ENCODE measurements at places on chromosomes 3 and 15. TPM values are rescaled to one million over a fixed set of nuclear protein-coding genes. Genes with fewer than 3 reads are reported as not detected.

The MYZAP gene
- polyA plus RNA-seq = 17.5 TPM

The LRTM1 gene
- polyA plus RNA-seq = 0.25 TPM

The SKIC8 gene
- 65.9 TPM for polyA plus RNA-seq

The ZNF80 gene
- 0.03 TPM for polyA plus RNA-seq

The MAGEL2 gene
- 2.0 TPM for polyA plus RNA-seq

The FGF12 gene
- polyA plus RNA-seq = 2.1 TPM

The UTS2B gene
- polyA plus RNA-seq = 0.24 TPM

The CLDN11 gene
- 5.0 TPM for polyA plus RNA-seq

The SEC22C gene
- polyA plus RNA-seq = 49.2 TPM

The MESP1 gene
- 1.0 TPM for polyA plus RNA-seq

DNA sequence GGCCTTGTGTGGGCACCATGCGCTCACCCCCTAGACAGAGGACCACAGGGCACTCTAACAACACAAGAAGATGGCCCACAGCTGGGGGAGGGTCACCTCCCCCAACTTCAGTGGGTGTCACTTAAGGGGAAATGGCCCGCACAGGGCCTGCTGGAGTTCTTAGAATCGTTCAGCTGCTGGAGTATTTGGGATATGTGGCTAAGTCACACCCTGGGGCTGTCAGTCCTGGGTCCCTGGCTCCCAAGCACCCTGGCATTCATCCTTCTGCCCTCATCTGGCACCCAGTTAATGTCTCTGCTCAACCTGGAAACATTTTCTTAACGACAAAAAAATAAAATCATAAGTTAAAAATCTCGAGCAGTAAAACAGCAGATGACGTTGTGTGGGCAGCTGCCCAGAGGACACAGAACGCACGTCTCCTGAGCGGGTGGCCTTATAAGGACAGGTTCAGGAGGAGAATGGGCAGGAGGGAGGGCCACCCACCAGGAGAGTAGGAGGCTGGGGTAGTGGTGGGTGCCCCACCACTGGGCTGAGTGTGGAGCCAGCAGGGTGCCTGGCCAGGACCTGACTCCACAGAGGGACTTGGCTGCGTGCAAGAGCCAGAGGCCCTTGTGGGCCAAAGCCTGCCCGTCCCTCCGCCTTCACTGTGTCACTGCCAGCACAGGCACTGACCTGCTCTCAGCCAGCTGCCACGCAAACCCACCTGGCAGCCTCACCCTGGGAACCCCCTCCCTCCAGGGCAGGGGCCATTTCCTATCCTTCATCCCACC is 11.5 kb downstream of the KBTBD13 start:
- DNase-seq = no peak

GRCh38 chr3:35670408-35670965 is 31.2 kb downstream of the ARPP21 start:
- no peak for DNase-seq

DNA sequence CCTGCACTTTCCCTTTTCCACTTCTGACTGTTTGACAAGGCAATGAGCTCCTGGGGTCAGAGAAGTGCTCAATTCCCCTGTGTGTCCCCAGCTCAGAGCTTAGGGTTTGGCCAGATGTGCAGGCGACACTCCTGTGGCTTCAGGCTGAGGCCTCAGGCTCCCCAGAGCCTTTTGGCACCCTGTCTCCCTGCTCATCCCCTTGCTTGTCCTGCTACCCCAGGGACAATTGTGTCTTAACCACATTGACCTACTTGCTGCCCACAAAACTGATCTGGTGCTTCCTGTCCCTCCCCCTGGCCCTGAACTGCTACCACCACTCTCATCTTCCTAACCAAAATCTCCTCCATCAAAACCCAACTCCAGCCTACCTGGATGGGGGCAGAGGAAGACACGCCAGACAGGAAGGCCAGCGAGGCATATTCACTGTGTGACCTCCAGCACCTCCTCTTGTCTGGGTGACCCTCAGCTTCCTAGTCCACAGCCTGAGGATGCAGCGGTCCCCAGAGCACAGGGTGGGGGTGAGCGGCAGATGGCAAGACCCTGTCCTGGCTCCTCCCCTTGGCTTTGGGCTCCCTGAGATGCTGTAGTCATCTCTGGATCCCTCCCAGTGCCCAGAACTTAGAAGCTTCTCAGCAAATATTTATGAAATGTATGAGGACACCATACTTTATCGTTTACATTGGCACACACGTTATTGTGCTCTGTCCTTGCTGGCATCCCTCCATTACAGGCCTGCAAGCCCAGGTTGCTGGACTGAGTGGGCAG is 98.9 kb upstream of the SLC6A6 start:
- DNase-seq = no peak

DNA sequence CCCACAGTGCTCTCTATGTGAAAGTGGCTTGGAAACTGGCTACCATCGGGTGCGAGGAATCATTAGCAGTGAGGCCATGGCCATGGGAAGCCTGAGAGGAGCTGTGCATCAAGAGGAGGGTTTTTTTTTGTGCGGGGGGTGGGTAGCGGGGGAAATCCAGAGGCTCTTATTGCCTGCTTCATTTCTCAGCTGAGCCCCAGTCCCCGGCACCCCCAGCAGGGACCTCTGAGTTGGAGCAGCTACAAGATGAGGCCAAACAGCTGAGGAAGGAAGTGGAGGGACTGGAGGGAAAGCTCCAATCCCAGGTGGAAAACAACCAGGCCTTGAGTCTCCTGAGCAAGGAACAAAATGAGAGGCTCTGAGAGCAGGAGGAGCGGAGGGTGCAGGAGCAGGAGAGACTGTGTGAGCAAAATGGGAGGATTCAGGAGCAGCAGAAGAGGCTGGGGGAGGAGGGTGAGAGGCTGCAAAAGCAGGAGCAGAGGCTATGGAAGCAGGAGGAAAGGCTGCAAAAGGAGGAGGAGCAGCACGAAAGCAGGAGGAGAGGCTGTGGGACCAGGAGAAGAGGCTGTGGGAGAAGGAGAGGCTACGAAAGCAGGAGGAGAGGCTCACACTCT is 76.7 kb downstream of the ADAMTS7 start:
- DNase-seq = no peak

GRCh38 chr3:29751647-29752314 is 470.9 kb downstream of the RBMS3 start:
- DNase-seq = no peak

DNA sequence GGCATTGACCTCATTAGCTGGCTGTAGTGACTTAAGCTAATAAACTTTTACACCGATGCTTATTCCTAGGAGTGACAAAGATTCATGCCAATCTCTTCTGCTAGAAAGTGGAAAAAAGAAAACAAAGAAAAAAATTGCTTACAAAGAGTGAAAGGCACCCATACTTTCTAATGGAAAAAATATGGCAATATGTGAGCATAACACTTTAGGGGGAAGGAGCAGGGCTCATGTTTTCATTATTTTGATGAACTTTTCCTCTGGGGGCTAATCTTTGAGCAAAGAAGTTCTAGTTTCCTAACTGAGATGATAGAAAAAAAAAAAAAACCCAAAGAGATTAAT is 94.8 kb upstream of the THRB start:
- DNase-seq = no peak

- peak; percentile 53 for DNase-seq
These were observed 641 bp downstream of the ACVR2B start for GRCh38 chr3:38454178-38454883.

DNA sequence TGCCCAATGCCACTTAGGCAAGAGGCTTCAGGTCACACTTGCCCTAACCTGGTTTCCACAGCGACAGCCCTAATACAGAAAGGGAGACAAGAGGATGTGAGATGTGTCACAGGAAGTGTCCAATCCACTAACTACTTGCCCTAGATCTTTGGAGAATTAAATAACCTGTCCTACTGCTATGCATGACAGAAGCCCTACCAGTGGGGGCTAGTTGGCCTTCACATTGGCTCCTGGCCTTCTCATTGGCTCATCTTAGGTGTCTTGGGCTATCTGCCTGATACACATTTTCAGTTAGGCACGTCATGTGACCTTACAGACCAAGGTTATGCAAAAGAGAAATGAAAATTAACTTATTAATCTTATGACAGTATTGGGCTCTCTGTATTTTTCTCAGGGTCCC is 449.9 kb downstream of the FHIT start:
- no peak for DNase-seq

DNA sequence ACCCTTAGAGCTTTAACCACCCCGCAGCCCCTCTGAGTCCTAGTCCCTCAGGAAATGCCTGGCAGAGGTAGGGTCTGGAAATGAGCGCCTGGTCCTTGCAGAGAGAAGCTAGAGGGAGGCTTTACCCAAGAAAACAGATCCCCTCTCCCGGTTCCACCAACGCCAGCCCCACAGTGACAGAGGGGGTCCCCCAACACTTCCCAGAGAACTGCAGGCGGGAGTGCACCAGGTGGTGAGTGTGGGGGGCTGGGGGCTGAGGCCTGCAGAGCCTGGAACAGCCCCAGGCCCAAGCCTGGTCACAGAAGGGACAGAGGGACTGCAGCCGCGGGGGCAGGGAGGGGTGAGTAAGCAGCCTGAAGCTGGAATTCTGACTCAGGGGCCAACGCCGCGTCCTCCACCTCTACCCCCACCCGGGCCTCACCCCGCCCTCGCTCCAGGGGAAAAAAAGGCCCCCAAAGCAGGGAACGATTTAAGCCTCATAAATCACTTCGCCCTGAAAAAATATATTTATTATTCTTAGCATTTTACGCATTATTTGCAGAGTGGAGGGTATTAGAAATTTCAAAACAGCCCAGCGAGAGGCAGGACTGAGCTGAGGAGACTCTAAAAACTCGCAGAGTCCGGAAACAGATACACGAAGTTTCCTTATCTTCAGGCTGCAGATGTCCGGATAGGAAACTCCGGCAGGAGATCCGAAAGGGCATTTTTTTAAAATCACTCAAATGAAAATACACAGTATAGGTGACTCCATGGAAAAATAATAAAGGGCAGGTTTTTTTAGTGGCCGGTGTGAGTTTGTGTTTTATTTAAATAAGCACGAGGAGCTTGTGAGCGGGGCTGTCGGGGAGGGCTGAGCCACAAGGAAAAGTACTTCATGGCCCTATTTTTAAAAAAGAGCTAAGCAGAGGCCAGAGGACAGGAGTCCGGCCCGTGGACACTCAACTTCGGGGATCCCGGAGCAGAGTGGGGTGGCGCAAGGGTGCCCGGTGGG is 10.0 kb downstream of the GATA2 start:
- peak; percentile 15 for DNase-seq

- DNase-seq = no peak
These were observed 39.0 kb upstream of the TRAK1 start for GRCh38 chr3:42052132-42052483.

GRCh38 chr15:77033417-77033728 is 37.5 kb downstream of the TSPAN3 start:
- DNase-seq = no peak
